Midbrain (tissue), 1 donor: ENCODE measurements at places on chromosomes 2 and 18.

GRCh38 chr2:239189711-239190131 lies 211.1 kb downstream of the HDAC4 start:
- no peak for DNase-seq

DNA sequence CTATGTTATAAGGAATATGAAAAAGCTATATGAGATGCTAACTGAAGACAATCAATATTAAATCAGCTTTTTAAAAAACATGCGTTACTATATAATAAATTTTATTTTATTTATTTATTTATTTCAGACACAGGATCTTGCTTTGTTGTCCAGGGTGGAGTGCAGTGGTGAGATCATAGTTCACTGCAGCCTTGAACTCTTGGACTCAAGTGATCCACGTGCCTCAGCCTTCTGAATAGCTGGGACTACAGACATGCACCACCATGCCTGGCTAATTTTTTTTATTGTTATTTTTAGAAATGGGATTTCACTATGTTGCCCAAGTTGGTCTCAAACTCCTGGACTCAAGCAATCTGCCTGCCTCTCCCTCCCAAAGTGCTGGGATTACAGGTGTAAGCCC lies 89.4 kb downstream of the MYOM1 start:
- no peak for DNase-seq

- DNase-seq = no peak
These were observed 305.0 kb upstream of the EPAS1 start for GRCh38 chr2:45992021-45992740.

DNA sequence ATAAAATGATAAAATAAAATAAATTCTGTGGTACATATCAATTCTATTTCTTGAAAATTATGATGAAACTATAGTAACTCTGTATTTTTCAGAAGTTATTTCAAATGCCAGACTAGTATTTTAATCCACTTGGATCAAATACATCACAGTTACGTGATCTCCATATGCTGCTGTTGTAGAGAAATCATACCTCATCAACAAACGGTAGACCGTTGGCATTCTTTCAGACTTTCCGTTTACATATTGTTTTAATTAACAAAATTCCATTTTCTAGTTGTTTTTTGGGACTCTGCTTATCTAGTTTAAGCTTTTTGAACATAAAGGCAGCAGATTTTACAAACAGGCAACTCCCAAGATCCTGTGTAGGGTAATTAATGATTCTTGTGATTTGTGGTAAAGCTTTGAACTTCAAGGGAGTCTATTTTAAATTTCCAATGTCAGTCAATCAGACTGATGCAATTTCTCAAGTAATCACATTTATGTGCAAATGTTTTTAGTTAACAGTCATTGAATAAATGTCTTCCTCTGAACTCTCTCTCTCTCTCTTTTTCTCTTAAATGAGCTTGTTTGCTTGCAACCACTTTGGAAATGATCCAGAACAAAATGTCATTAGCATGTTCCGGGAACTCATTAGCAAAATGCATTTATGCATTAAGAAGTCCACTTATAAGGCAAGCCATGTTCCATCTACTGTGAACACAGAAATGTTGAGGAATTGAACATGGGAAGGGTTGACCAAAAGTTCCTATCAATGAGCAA lies 31.8 kb downstream of the NYAP2 start:
- DNase-seq = no peak

DNA sequence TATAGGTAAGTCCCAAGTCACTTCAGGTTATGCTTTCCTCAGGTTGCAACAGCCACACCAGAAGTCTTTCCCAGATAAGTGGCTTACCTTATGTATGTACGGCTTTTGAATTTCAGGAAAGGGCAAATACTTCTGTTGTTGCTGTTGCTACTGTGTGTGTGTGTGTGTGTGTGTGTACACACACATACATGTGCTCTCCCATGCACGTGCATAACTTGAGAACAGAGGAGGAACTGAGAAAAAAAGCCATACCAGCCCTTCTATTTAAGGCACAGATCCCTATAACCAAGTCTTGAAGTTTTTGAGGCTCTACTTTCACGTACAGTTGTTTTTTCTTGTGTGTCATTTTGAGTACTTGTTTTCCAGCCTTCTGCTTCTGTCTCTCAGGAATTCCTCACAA lies 62.4 kb downstream of the WDPCP start:
- no peak for DNase-seq

- DNase-seq = no peak
These were observed 5.4 kb upstream of the SPOPL start for GRCh38 chr2:138496096-138496651.

GRCh38 chr2:25615386-25615785 lies 58.0 kb downstream of the DTNB start:
- no peak for DNase-seq

DNA sequence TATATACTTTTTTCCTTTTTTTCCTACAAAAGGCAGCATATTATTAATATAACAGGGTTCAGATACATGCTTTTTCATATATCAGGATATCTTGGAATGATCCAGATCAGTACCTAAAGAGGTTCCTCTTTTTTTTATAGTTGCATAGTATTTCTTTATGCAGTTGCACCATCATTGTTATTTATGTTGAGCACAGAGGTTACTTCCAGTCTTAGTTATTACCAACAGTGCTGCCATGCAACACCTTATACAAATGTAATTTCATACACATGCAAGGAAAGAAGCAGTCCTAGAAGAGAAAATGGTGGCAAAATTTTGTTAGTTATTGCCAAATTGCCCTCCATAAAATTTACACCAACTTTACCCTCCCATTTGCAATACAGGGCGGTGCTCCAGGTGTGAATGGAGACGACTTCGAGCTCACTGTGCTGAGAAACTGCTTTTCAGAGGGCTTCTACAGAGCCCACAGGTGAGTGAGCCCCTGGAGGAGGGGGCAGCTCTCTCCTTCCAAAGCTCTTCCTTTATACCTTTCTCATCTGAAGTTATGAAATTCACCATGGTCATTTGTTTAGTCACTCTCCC lies 30.0 kb upstream of the KCMF1 start:
- no peak for DNase-seq

DNA sequence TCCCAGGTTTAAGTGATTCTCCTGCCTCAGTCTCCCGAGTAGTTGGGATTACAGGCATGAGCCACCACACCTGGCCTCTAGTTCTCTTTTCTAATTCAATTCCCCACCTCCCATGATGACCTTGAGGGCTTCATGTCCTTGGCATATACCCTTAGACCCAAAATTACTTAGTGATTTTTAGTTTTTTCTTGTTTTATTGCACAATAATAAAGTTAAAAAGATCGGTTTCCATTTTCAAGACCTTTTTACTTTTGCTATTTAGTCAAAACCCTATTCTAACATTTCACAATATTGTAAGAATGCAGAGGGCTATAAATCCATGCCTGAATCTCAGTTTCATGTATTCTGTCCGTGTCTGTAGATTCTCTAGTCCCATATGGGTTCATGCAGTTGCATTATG lies 354.6 kb upstream of the FANCL start:
- no peak for DNase-seq

GRCh38 chr2:31324016-31324633 lies 90.2 kb downstream of the EHD3 start:
- no peak for DNase-seq

DNA sequence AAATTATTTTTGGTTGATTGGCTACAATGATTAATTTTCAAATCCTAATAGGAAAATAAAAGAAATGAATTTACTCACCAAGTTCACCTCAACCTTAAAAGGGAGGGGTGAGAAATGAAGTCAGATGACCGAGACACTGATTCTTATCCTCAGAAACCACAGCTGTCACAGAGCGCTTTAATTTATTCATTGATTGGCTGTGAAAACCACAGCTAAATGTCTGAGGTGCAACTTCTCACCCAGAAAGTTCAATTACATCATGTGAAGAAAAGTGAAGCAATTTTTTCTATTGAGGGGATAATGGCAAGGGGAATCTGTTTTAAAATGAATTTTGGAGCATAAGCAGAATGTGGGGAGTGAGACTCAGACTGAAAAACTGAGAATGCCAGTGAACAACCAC lies 128.4 kb downstream of the RNF152 start:
- DNase-seq = no peak

DNA sequence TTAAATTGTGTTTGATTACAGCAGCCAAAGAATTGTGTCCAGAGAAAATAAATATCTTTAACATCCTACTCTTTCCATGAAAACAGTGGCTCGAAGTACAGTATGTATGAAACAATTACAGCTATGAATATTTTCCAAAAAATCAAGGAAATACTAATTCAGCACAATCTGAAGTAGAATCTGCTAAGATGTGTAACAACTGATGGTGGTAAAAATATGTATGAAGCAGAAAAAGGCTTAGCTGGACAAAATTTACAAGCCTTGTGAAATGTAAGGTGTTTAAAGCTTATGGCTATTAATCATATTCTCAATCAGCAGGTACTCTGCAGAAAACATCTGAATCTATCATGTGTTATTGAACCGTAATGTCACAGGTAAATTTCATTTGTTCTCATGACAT lies 16.6 kb downstream of the DYM start:
- DNase-seq = no peak

- DNase-seq = peak; percentile 39
These were observed 16.7 kb upstream of the EDAR start for GRCh38 chr2:109005686-109006204.

GRCh38 chr2:65877331-65878010 lies 445.1 kb upstream of the SPRED2 start:
- no peak for DNase-seq

GRCh38 chr18:70414315-70414900 lies 125.6 kb downstream of the SOCS6 start:
- no peak for DNase-seq

GRCh38 chr2:129717560-129718130 lies 261.8 kb upstream of the RAB6C start:
- no peak for DNase-seq

GRCh38 chr2:240353944-240354343 lies 81.5 kb upstream of the GPC1 start:
- DNase-seq = no peak

- DNase-seq = no peak
These were observed 10.2 kb upstream of the ALPP start for GRCh38 chr2:232368311-232368731.

DNA sequence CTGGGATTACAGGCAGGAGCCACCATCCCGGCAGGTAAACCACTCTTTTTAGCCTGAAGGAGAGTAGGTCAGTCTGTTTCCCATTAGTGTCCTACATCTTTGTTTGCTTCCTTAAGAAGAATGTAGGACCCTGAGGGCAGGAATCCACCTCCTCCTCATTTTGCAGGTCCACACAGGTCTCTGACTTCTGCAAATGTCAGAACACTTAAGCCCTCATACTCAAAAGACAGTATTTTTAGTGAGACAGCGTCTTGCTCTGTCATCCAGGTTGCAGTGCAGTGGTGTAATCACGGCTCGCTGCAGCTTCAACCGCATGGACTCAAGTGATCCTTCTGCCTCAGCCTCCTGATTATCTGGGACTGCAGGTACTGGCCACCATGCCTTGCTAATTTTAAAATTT lies 9.3 kb downstream of the PSTPIP2 start:
- no peak for DNase-seq

DNA sequence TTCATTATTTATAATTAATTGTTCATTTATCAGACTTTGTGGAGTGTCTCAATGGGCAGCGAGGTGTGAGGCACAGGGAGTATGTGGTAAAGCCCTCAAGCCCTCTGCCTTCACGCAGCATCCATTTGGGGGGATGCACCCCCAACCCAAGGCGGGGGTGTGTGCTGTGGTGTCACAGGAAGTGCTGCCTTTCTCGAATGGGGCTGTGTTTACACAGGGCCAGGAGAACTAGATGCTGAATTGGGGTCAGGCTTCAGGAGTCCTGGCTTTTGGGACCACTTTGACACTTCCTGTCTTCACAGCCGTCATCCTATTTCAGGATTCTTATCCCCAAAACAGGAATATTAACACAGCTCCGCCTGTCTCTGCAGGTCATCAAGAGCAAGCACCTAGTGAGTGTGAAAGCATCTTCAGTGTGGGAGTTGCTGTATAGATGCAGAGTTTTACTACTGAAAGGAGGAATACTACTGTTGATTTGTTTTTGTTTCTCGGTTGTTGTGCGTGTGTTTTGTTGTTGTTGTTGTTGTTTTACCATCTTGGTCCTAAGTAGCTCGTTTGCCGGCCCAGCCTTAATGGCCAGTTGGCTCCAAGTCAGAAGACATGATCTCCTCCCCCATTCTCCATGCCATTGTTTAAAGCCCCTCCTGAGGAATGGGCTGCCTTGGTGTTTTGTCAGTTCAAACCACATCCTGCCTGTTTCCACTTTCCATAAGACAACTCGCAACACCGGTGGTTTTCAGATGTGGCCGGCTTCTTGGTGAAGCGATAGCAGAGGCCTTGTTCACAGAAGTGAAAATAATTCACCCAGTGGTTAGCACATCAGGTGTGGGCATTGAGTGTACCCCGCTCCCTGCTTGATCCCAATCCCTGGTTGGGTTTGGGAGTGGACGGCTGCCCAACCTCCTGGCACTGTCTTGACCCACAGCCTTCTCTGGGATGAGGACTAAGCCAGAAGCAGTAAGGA lies 221.3 kb downstream of the BCL2 start:
- DNase-seq = no peak

- DNase-seq = no peak
These were observed 905.1 kb upstream of the NXPH2 start for GRCh38 chr2:139685090-139685983.

- DNase-seq = no peak
These were observed 250.9 kb downstream of the ICOS start for GRCh38 chr2:204187229-204188083.

DNA sequence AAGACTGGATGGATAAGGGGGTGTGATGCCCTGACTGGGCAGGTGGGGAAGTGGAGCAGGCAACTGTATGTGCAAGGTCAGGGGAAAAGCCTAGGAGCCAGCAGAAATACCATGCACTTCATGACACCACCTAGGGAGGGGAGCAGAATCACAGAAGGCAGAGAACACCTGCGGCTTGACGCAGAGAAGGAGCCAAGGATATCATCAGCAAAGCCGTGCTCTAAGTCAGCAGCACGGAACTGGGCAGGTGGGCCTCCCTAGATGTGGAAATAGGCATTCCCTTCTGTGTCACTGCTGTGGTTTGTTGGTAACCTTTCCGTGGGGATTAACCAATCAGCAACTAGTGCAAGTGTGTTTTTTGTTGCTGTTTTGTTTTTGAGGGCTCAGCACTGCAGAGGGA lies 41.3 kb downstream of the HDLBP start:
- no peak for DNase-seq

DNA sequence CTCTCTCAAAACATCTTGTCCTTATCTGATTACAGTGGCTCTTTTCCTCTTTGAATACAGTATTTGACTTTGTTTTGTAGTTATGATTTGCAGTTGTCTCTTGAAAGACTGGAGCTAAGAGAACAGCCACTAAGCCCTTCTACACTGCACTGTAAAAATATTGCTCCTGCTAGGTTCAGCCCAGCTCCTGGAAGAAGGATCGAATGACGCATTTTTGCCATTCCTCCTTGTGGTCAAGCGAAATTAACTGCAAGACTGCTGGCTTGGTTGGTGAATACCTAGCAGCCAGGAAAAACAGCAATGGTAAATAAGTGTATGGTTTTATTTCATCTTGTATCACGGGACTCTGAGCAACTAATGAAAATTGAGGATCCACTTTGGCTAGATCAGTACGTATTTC lies 407.8 kb upstream of the CDH2 start:
- DNase-seq = no peak

- DNase-seq = no peak
These were observed 7.4 kb upstream of the POLI start for GRCh38 chr18:54261894-54262293.
